Activated gamma-delta T cell (primary cell): ENCODE measurements at places on chromosomes 16 and 17.

DNA sequence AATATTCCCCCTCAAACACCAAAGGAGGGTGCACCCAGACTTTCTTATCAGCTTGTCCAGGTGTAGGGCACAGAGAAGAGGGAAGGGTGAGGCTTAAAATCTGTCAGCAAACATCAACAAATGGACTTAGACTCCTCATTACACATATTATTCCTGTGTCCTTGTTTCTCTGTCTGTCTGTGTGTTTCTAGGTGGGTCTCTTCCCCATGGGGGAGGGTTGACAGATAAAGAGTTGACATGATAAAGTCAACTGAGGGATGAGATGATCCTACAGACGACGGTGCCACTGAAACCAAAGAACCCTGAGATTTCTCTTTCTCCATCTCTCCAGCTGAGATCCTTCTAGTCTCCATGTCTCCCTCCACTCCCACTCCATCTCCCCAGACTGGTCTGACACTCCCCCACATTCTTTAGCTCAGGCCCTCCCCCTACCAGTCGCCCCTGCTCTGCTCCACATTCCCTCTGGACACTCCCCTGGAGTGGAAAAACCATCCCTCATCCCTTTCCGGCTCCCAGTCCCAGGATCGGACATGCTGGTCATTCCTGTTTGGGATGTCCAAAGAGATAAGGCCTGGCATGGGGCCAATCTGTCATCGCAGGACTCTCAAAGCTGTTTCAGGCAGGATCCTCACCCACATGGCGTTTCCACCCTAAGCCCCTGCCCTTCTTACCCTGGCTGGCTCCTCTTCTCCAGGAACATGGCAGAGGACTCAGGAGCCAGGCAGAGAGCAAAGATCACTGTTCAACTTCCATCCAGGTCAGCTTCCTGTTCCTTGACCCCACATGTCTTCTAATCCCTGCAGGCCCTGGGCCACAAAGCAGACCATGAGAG is 2.9 kb upstream of the ITGA3 start:
- DNase-seq = no peak

DNA sequence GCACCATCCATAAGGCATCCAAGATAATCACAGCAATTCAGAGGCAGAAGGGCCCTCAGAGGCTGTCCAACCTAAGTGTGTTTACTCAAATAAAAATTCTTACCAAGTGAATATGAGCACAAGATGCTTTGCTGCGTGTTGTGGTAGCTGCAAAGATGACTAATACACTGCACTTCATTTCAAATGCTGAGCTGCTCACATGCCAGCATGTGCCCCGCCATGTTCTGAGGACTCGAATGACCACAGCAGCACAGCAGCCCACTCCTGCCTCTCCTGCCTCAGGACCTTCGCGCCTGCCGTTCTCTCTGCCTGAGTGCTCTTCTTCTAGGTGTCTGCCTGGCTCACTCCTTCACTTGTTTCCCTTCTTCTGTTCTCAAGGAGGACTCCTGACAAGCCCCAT is 19.0 kb downstream of the PIK3R5 start:
- DNase-seq = no peak

GRCh38 chr16:82051656-82052055 is 16.6 kb downstream of the HSD17B2 start:
- DNase-seq = no peak

DNA sequence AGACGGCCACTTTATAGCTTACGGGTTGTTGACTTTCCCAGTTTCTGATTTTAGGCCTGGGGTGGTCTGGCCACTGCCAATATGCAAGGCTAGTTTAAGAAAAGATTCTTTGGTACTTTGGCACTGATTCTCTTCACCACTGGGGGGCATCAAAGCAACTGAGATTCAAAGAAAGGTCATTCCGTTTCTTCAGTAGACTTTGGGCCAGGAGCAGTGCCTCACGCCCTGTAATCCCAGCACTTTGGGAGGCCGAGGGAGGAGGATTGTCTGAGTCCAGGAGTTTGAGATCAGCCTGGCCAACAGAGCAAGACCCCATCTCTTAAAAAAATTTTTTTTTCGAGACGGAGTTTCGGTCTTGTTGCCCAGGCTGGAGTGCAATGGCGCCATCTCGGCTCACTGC is 53.0 kb downstream of the RPA1 start:
- DNase-seq = no peak

- no peak for DNase-seq
These were observed 131.2 kb upstream of the CORO6 start for GRCh38 chr17:29753845-29754439.

DNA sequence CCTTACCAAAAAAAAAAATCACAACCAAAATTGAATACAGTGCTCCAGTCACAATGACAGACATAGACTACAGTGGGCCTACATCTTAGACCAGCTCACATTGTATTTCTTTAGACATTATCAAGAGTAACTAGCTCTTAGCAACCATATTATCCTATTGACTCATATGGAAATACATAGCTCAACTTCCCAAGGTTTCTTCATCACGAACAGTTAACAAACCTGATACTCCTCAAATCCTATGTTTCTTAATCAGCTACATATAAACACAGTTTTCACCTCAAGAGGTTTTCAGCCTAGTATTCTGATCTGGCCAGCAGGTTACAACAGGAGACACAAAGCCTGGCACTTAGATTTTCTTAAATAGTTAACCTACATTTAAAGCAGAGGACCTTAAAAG is 29.7 kb downstream of the CMC2 start:
- no peak for DNase-seq

DNA sequence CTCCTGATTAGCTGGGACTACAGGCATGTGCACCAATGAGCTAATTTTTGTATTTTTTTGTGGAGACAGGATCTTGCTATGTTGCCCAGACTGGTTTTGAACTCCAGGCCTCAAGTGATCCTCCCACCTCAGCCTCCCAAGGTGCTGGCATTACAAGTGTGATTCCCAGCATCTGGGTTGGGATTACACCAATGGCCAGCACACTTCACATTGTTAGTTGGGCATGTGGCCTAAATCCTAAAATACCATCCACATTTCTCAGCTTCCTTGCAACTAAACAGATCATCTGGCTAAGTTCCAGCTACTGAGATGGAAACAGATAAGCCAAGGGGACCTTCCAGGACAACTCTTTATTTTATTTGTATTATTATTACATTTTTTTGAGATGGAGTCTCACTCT is 9.9 kb downstream of the RABEP2 start:
- no peak for DNase-seq
